T-helper 2 cell (primary cell): ENCODE measurements at places on chromosomes 7 and 10.

- DNase-seq: no peak
These were observed 41.7 kb upstream of the ZMIZ2 start for GRCh38 chr7:44706788-44707557.

GRCh38 chr7:125126376-125126775, 196.8 kb upstream of the POT1 start:
- DNase-seq: no peak

DNA sequence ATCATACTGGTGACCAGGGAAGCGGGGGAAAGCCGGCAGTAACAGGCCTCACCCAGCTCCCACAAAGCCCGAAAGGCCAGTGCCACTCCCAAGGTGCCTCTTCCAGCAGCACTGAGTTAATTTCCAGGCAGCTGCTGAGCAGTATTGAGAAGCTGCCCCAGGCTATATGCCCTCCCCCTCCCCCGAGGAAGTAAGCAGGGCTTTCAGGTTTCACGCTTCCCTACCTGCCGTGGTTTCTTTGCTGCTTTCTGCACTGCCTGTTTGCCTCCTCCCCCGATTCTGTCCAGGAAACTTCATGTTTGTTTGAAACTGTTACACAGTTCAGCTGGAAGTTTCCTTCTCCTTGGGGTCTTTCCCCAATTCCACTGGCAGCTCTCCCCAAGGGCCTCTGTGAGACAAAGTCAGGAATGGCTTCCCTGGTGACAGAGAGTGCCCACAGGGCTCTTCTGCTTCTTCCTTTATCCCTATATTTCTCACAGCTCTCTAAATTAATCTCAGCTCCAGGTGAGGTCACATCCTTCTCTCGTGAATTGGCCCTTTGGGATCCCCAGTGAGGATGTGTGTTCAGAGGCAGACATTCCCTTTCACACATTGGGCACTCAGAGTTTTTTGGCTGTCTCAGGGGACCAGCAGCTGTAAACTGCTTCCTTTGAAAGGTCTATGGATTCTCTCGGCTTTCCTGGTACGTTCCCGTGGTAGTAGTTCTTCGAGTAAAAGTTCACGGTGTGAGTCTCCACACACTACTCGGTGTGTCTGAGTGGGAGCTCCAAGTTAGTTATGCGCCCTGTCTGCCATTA, 19.4 kb downstream of the C1GALT1 start:
- peak; percentile 73 for DNase-seq

DNA sequence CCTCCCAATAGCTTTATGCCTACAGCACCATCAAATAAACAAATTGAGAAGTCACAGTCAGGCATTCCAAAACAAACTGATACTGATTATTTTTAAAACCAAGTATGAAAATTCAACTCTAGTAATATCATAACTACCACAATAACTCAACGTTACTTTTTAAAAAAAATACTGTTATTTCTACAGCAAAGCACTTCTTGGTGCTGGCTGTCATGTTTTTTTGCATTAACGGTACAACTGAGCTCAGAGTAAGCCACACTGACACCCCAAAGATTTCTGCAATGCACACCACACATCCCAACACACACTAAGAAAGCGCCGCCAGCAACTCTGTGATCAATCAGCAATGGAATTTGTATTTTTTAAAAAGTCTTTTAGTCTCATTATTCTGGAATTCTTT, 113.6 kb downstream of the RNF32 start:
- DNase-seq: peak; percentile 81

DNA sequence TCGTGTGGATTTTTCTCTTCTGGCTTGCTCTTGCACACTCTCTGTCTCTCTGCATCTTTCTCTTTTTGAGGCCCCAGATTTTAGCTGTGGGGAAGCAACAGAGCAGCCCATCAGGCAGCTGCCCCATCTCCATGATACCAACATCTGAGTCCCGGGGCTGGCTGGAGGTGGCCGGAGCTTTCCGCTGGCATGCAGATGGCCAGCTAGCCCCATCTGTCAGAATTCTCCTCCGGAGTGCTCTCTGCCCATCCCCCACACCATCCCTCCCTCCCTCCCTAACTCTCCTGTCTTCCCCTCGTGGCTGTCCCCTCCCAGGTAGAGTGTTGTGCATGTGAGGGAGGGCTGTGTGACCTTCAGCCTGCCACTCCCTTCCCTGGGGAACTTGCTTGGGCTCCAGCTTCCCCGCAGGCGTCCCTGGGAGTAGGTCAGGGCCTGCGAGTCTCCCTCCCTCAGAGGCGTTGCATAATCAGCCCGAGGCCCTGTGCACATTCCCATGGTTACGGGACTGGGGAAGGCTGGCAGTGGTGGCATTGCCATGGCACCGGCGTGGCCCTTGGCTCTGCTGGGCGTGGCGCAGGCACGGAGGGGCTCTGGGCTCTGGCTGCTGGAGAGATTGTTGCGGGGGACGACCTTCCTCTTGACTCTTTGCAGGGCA, 24.7 kb downstream of the GHRHR start:
- DNase-seq: no peak
